ENCODE measurements at places on chromosomes 11 and 22. TPM values are rescaled to one million over a fixed set of nuclear protein-coding genes. Genes with fewer than 3 reads are reported as not detected.

Gene DDIAS
- total RNA-seq, result 8.9 TPM

Gene SCUBE1
- total RNA-seq, result 0.80 TPM

Gene ALG12
- 10.1 TPM for total RNA-seq

Gene OR52M1
- total RNA-seq, result not detected

Gene CRACR2B
- total RNA-seq, result 3.3 TPM
